ENCODE measurements at places on chromosomes 2 and 18.

GRCh38 chr18:44423814-44424644, 256.7 kb upstream of the SETBP1 start:
- no peak for DNase-seq

DNA sequence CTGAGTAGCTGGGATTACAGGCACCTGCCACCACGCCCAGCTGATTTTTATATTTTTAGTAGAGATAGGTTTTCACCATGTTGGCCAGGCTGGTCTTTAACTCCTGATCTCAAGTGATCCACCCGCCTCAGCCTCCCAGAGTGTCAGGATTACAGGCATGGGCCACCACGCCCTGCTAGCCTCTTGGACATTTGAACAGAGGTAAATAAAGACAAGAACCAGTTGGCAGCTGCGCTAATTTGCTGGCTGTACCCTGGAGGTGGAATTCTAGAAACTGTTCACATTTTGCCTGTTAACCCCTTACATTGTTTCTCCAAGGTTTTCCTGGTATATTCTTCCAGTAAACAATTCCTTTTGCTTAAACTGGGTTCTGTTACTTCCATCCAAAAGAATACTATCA, 132.9 kb downstream of the CDH2 start:
- DNase-seq, result no peak

- peak; percentile 36 for DNase-seq
These were observed 7.0 kb downstream of the NDUFV2 start for GRCh38 chr18:9109523-9109922.

DNA sequence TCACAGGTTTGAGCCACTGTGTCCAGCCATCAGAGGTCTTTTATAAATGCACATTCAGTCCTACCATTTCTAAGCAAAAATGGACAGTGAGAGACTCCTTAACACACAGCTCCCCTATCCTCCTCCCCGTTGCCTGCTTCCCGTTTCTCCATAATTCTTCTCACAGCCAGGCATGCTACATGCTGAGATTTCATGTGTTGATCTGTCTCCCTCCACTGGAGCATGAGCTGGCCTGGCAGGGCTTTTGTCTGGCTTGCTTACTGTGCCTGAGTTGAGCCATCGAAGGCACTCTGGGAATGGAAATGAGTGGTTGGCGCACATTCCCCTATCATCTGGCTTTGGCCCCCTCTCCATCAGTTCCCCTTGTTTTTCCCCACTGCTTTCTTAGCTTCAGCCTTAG, 413.5 kb downstream of the PTPRM start:
- DNase-seq, result no peak

DNA sequence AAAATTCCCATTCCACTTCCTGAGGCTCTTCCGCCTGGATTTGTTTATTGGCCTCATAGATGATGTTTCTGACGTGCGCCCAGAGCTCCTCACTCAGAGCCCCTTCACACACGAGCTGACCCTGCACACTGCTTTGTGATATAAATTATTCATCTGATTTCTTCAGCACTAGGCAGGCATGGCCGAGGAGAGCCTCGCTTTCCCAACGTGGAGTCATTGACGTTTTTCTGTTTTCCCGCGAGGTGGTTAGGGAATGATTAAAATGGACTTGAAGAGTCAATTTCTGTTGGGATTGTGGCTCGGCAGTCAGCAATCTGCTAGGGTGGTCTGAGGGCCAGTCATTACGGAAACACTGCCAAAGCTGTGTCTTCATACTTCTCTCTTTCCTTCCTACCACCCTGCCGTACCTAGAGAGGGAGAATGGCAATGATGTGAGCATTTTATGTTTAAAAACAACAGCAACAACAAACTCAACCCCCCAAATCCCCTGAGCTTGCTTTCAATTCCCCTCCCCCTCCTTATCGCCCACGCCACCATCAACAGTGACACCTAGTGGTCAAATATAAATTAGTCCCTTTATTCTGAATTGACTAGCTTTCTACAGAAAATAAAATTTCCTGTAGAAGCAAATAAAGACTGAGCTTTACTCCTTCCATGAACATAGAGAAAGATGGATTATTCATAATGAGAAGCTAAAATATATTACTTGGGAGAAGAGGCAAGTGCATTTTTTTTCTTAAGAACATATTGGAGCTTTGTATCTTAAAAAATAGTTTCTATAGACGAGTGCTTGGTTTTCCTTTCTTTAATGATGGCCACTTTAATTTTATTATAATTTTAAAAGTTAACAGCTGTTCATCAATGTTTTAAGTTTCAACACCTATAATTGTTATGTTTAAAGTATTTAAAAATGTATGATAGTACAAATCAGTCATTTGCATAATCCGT, 285.1 kb downstream of the MTX2 start:
- peak; percentile 69 for DNase-seq

GRCh38 chr2:184006998-184007397, 591.3 kb upstream of the ZNF804A start:
- no peak for DNase-seq

GRCh38 chr18:12239431-12239830, 14.7 kb upstream of the CIDEA start:
- DNase-seq, result no peak

- no peak for DNase-seq
These were observed 626.7 kb downstream of the LRRTM4 start for GRCh38 chr2:76895469-76895868.

GRCh38 chr18:55421308-55421614, 166.7 kb downstream of the TCF4 start:
- DNase-seq, result no peak

- DNase-seq, result no peak
These were observed 78.7 kb downstream of the MYOM1 start for GRCh38 chr18:3140986-3141639.

DNA sequence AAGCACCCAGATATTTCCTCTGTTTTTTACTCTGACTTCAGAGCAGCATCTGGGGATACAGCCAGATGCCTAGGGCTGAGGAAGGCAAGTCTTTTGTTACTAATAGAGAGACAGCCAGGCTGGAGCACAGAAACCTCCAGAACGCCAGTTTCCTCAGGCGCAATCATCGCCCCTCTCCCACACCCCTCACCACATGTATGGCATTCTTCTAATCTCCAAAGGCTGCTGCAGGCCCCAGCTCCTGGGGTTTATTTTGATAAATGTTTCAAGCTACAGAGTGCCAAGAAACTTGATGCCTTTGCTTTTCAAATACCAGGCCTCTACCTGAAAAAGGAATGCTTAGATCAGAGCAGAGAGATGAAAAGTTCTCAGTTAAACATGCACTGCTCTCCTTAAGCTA, 283.6 kb downstream of the RBM43 start:
- DNase-seq, result no peak

DNA sequence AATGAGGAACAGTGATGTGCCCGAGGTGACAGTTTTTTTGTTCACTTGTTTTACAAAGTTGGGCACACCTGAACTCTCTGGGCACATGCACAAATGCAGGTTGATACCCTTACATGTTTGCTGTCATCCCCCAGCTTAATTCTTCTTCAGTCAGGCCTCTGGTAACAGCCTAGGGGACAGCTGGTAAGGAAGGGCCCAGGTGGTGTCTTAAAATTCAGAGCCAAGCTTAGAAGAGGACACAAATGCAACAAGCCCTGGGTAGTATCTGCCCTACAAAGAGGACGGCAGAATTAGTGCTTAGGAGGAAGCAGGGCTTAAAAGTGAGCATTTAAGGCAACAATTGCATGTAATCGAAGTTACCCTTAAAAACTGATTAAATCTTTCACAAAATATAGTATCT, 171.9 kb upstream of the ACAA2 start:
- no peak for DNase-seq

GRCh38 chr18:35730691-35731370, 149.3 kb downstream of the GALNT1 start:
- no peak for DNase-seq

- DNase-seq, result no peak
These were observed 120.2 kb downstream of the INHBB start for GRCh38 chr2:120465989-120466703.

DNA sequence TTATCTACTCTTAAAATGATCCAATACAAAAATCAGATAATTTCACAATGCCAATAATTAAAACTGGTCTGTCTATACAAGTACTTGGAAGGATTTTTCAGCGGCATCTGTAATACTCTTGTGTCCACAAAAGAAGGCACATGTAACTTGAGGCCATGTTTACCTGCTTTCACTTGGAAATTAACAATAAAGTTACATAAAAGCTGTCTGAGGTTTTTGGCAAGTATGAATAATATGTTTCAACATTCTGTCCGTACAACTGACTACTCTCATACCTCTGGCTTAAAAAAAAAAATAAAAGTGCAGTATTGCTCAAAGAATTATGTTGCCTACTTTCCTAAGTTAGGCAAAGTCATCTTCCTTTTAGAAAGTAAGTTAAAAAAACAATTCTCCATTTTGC, 253.6 kb downstream of the NBAS start:
- DNase-seq, result no peak

DNA sequence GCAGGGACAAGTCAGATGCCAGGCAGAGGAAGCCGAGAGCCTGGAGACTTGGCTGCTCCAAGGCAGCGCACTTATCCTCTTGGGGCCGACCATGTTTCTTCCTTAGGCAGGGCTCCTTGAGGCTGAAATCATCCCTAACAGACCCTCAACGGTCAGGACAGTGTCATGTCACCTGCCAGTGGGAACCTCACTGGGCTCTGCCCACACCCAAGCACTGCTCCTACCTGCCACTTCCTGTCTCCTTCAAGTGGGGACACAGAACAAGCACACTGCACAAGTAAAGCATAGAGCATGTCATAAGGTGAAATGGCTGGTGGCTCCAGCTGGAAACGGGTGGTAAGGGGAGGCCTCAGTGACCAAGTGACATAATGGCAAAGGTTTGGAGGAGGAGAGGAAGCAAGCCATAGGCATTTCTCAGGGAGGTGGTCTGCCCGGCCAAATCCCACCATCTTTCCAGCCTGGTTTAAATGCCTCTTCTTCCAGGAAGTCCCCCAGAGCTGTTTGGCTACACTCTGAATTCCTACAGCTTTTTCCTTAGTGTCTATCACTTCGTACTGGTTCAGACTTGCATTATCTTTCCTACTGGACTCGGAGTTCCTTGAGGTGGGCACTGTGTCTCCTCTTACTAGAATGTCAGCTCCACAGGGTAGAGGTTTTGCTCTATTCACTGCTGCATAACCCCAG, 7.3 kb upstream of the ATOH8 start:
- no peak for DNase-seq

DNA sequence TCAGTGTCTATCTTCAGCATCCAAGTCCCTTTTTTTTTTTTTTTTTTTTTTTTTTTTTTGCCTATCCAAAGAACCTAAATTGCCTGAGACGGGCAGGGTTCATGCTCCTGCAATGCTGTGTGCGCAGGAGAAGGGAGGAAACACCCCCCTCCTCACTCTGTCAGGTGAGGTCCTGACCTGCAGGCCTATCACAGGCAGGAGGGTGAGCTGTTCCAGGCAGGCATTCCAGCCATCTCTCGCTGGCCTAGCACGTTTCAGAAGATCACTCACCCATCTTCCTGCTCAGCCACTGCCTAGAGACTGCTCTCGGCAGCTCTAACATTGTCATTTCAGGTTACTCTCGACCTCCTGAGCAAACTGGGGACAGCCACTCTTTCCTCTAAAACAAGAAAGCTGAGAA, 48.4 kb upstream of the LAPTM4A start:
- DNase-seq, result no peak

GRCh38 chr18:3875961-3876360, 426.0 kb downstream of the TGIF1 start:
- no peak for DNase-seq

- DNase-seq, result no peak
These were observed 315.5 kb downstream of the RPRM start for GRCh38 chr2:153163055-153163454.

- DNase-seq, result no peak
These were observed 27.5 kb downstream of the PMAIP1 start for GRCh38 chr18:59927246-59927825.

DNA sequence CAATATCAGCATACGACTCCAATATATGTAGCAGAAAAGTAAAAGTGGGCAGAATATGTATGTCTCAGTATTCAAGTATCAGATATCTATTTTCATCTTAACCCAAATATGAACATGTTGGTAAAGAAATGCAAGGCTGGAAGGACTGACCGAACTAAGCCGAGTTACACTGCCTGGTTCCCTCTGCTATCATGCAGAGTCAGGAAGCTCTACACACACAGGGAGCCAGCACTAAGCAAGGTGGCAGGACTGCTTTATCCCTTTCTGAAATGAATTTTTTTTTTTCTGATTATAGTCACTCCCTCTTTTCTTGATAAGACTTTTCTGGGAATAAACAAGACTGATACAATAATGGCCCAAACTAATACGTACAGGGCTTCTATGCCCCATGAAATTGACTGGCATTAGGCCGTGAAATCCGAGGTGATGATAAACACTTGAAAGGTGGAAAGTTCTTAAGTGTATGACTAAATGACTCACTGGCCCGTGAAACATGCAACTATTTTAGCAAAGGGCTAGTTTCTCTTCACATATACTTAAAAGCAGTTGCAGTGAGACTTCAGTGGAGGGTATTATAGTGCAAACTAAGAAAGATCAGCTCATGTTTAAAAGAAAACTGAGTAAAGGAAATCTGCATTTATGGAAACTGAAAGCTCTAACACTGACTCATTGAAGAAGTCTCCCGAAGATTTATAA, 14.9 kb downstream of the DPP4 start:
- DNase-seq, result no peak

- DNase-seq, result no peak
These were observed 21.0 kb upstream of the HDAC4 start for GRCh38 chr2:239421851-239422250.

DNA sequence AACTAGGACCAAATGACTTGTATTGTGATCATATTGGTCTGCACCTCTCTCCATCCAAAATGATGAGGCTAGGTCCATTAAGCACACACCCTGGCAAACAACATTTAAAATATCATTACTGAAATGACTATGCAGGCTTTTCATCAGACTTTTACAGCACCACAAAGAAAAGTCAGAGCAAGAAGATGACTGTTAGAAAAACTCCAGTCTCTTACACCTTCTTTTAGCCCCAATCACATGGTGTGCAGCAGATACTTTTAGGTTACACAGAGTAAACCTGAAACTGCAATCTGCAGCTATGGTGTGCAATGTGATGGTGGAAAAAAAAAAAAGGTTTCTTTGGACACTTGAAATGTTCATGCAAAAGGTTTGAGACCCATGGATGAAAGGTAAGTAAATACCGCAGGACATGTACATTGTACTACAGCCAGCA, 5.4 kb upstream of the POLI start:
- no peak for DNase-seq

GRCh38 chr2:78754930-78755329, 270.6 kb upstream of the REG3G start:
- DNase-seq, result no peak

- DNase-seq, result no peak
These were observed 243.0 kb downstream of the SH3BP4 start for GRCh38 chr2:235194836-235195235.

GRCh38 chr18:63111671-63112402, 207.7 kb downstream of the BCL2 start:
- DNase-seq, result no peak

- no peak for DNase-seq
These were observed 65.3 kb downstream of the MEMO1 start for GRCh38 chr2:31945572-31945935.

GRCh38 chr2:8593243-8593642, 88.6 kb upstream of the ID2 start:
- no peak for DNase-seq

DNA sequence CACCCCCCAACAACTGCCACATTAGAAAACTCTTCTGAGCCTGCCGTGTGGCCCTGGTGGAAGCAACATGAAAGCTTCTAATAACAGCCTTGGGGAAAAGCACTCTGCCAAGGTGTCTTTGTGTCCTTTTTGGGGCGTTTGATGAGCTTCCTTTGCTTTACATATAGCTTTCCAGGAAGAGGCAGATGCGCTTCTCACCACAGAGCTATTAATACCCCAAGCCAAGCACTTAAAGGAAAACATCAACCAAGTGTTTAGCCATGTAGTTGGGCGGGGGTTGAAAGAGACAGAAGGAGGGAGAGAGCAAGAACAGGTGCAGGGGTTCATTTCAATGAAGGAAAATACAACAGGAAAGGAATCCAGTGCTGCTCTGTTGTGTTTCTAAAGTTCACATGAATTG, 176.1 kb downstream of the VAPA start:
- no peak for DNase-seq

All from AG20443 (cell line).